ENCODE measurements at places on chromosomes 6 and 20.

DNA sequence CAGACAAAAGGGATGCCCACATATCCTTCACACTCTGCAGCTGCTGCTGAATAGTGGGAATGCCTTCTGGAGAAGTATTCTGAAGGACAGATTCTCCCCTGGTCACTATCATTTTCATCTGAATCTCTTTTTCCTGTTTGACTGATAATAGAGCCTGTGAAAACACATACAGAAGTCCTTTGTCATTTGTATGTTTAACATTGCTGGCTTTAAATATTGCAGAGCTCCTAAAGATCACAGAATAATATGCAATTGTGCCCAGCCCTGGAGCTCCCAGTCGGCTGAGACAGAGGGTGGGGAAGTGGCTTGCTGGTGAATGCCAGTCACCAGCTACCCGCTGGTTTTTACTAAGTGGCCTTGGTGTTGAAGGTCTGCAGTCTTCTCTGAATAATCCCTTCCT lies 272.3 kb downstream of the SYNE1 start:
- no peak for DNase-seq

DNA sequence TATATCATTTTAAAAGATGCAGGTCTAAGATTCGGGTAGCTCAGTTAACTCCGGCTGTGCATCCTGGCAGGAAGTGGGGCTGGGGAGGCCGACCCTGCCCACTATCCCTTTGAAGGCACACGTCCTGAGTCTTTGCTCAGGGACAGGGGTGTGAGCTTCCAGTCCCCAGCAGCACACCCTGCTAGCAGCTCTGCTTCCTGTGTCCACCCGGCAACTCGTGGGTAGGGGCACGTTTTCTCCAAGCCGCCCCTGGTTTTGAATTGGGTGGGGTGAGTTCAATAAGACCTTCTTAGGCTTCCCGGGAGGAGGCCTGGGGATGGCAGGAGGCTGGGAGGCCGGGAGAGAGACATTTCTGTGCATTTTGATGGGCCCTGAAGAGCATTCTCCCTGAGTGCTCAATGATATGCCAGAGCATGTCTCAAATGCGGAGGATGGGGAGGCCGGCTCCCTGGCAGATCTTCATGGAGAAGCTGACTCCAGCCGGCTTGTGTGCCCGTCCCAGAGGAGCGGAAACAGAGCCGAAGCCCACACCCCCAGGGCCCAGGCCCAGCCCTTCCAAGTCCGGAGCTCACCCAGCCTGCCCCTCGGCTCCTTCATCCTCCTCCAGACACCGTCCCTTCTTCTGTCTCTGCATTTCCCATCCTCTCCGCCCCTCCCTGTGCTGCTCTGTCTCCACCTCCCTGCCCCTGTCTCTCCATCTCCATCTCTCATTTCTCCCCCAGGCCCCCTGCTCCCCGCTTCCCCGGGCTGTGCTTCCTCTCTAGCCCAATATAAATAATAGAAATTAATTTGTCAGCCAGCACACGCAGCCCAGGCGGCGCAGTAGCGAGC lies 36.3 kb upstream of the ZFAND3 start:
- DNase-seq, result peak; percentile 56

GRCh38 chr6:134468633-134469032 lies 150.7 kb upstream of the SGK1 start:
- DNase-seq, result no peak

DNA sequence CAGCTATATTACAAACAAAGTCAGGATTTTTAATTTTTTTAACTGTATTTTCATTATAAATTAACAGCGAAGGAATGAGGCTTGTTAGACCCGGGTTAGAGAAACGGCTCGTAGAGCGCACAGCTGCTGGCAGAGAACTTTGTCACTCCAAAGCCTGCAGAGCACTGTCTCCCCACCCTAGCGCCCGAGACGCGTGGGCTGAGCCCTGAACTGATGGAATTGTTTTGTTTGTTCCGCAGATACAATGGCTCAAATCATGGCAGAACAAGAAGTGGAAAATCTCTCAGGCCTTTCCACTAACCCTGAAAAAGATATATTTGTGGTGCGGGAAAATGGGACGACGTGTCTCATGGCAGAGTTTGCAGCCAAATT lies 810 bp downstream of the LAMP5 start:
- DNase-seq, result no peak

DNA sequence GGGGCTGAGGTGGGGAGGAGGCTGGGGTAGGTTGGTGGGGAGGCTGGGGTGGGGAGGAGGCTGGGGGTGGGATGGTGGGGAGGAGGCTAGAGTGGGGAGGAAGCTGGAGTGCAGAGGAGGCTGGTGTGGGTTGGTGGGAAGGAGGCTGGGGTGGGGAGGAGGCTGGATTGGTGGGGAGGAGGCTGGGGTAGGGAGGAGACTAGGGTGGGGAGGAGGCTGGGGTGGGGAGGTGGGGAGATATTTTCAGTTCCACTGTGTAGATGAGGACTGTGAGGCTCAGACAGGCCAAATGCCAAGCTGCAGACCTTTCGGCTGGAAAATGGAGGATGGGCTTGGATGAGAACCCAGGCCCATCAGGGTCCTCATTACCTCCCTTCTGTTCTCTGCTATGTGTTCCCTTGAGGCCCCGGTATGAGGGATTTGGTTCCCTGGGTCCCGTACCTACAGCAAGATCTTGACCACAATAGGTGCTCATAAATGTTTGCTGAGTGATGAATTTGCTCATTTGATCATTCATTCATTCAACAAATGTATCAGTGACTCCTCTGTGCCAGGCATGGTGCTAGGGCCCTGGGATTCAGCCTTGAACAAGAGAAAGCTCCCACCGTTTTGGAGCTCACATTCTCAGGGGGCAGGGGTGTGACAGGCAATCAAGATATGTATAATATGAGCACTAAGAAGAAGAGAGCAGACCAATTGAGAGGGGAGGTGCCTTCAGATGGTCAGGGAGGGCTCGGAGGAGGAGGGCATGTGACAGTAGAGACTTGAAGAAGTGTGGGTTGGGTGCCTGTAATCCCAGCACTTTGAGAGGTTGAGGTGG lies 36.1 kb upstream of the NOL4L start:
- DNase-seq, result no peak

- no peak for DNase-seq
Measured at GRCh38 chr6:149364557-149364956, 35.5 kb upstream of the SUMO4 start.

DNA sequence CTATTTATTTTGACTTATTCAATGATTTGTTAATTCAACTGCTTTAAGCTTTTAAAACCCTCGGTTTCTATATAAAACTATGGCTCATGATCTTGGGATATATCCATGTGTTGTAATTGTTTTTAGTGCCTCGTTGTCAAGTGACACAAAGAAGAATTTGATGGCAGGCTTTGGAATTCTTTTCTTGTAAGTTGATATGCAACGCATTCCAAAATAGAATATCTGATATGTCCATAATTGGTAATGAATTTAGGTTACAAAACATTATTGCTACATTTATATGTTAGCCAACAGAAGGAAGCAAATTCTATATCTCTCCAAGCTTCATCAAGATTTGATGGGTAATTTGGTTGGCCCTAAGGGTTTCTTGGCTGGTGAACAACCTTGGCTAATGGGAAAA lies 220.4 kb upstream of the RIMS1 start:
- no peak for DNase-seq

DNA sequence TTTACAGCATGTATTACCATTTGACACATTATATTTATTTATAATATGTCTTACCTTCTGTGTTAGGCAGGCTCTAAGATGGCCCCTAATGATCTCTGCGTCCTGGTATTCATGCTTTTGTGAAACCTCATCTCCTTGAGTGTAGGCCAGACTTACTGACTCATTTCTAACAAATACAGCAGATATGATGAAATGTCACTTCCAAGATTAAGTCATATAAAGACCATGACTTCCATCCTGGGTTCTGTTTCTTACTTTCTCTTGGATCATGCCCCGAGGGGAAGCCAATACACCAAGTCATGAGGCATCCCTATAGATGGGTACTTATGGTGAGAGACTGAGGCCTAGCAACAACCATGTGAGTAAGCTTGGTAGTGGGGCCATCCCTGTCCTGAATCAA lies 30.2 kb downstream of the ZHX3 start:
- peak; percentile 94 for DNase-seq

- no peak for DNase-seq
Measured at GRCh38 chr6:1868561-1869261, 259.0 kb downstream of the FOXC1 start.

Data from RPMI7951 (cell line).